ENCODE measurements at places on chromosomes 4 and X.

DNA sequence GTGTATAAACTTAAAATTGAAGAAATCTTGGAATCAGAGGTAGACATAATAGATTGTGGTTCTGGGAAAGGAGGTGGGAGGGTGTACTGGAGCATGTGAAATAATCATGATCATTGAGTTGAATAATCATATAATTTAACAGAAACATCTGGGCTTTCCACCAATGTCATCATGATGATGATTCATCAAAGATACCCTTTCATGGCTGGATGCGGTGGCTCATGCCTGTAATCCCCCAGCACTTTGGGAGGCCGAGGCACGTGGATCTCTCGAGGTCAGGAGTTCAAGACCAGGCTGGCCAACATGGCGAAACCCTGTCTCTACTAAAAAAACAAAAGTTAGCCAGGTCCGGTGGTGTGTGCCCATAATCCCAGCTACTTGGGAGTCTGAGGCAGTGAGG lies 6.7 kb upstream of the RUFY3 start:
- peak; percentile 39 for DNase-seq

DNA sequence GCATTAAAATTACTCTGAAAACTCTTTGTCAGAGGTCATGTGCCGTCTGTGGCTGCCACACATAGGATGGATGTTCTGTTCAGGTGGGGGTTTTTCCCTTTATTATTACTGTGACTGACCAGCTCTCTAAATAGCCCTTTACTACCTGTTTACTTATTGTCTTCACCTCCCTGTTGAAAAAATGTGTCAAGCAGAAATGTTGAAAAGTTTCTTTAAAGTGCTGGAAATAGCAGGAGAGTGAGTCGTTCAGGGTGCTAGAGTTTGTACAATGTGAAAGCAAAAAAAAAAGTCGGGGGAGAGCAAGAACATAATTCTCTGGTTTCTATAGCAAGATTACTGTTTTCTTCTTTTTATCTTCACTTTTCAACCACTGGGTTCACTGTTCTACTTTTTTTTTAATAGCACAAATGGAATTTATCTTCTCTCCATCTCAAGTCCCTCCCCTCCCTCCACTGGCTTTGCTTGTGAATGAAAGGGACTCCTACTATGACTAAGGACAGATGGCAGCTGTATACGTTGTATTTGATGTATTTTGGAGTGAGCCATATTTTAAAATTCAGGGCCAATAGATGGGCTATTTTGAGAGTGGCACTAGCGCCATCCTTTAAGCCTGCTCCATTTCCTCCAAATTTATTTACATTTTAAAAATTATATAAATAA lies 33.3 kb downstream of the ARX start:
- no peak for DNase-seq

DNA sequence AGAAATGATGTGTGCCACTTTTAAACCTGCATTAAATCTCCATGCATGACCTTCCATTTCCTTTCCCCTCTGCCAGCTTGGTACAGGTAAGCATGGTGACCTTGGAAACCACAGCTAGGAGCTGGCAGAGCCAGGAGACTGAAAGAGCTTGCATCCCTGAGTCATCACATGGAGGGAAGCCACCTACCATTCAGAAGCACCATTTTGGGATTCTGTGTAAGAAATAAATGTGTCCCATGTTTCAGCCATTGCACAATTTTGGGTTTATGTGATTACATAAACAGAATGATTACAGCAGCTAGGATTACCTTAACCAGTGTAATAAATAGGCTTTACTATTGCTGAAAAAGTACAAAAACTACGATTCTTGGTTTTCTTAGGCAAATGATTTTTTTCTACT lies 17.3 kb upstream of the CCDC149 start:
- DNase-seq, result peak; percentile 19

GRCh38 chr4:145734576-145735346 lies 54.8 kb downstream of the C4orf51 start:
- DNase-seq, result peak; percentile 99

GRCh38 chr4:146382194-146382593 lies 139.5 kb downstream of the SLC10A7 start:
- DNase-seq, result no peak
